ENCODE measurements at places on chromosomes 1 and 21.
A peak's percentile ranks its signal among the peaks of the same experiment; 100 is the strongest.

DNA sequence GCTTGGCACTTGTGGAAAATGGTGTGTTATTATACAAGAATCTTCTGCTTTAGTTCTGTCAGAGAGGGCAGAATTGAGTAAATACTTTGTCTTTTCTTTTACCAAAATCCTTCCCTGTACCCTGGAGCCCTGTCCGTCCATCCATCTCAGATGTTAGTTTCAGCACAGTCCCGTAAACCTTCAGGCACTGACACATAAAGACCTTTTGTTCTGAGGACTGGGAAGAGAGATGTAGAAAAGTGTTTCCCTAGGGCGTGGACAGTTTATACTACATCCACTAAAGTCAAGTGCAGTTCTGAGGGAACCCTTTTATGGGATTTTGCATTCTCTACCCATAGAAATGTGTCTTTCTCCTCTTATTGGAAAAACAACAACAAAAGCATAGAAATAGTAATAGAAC is 162.4 kb downstream of the PDE4B start:
- DNase-seq: no peak

DNA sequence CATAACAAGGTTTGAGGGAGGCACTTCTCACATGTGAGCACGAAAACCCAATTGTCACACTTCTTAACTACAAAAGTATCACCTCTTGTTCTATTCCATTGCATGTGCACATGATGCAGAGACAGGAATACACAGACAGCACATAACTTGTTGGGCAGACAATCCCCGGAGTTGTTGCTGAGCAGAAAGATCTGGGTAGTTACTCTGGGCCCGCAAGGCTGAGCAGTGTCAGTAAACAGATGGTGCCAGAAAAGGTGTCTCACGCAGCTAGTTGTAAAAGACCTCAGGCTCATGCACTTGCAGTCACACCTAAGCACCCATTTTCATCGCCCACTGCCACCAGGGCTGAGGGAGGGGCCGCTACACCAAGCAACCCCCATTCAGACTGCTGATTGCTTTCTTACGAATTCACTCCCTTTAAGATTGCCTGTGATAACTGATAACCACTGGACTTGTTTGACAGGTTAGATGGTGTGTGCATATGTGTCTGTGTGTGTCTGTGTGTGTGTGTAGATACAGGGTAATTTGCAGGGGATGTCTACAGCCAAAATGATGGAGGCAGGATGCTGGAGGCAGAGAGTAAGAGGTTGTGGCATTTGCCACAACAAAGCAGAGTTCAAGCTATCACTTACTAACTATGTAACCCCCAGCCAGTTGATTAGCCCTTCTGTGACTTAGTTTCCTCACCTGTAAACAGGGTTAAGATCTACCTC is 4.2 kb downstream of the LGR6 start:
- no peak for DNase-seq

DNA sequence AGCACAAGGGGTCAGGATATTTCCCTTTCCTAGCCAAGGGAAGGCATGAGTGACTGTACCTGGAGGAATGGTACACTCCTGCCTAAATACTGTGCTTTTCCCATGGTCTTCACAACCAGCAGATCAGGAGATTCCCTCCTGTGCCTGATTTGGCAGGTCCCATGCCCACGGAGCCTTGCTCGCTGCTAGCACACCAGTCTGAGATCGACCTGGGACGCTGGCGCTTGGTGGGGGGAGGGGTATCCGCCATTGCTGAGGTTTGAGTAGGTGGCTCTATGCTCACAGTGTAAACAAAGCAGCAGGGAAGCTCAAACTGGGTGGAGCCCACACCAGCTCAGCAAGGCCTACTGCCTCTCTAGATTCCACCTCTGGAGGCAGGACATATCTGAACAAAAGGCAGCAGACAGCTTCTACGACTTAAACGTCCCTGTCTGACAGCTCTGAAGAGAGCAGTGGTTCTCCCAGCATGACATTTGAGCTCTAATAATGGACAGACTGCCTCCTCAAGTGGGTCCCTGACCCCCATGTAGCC is 486.0 kb upstream of the CHRM3 start:
- no peak for DNase-seq

DNA sequence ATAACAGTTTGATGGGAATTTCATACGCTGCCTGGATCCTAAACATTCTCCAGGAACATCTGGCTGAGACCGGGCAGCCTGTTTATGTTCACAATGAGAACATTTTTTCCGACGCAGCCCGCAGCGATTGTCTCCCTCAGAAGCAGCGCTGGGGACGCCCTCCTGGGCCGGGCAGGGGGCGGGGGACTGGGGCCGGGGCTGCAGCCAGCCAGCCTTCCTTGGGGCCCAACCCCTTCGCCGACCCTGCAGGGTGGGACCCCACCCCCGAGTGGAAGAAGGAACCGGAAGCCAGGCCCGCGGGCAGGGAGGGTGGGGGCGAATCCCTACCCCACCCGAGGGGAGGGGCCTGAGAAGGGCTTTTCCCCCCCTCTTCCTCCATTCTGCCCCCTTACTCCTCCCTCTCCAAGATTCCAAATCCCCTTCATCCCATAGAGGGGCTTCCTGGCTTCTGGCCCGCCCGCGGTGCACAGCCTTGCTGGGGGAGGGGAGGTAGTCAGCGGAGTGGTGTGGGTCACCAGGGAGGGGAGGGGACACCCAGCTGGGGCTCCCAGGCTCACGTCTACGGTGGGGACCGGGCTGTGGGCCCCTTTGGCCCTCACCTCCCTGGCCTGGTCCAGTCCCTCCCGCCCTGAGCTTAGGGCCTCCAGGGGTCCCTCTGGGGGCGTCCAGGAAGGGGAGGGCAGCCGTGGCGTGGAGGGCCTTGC is 60.6 kb downstream of the WNT9A start:
- peak; percentile 31 for DNase-seq

DNA sequence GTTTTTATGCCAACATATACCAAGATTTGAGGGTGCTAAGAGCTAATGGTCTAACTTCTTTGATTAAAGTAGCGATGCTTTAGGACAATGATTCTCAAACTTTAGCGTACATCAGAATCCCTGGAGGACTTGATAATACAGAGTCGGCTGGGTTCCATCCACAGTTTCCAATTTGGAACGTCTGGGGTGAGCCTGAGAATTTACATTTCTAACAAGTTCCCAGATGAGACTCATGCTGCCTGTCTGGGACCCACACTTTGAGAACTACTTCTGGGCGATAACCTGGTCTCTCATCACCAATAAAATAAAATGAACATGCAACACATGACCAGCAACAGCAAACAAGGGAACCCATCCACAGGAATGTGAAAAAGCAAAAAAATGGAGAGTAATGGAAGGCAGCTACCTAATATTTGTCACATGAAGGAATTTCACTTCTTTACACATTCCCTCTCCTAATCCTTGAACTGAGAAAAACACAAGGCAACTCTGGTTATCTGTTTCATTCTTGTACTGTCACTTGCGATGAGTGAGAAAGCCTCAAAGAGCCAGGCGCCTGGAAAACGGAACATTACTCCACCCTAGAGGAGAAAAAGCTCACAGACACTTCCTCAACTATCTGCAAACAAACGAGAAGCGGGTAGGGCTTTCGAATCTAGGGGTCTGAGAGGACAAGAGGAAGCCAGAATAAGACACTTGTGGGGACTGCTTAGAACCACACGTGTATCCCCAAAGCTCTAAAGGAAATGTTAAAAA is 14.0 kb downstream of the HSF2BP start:
- peak; percentile 67 for DNase-seq

DNA sequence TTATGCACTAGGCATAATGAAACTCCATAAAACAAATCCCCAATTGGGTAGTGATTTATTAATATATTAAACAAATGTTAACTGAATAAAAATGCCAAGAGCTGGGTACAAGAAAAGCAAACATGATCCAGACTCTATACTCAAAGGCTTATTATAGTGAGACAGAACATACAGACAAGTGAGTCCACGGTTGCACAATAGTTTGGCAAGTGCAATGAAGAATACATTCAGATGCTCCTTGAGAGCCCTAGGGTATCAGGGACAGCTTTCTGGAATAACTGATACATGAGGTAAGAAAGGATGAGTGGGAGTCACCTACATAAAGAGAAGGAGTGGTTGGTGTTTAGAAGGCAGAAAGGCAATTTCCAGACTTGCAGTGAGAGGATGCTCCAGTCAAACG is 85.1 kb downstream of the VAV3 start:
- DNase-seq: no peak

DNA sequence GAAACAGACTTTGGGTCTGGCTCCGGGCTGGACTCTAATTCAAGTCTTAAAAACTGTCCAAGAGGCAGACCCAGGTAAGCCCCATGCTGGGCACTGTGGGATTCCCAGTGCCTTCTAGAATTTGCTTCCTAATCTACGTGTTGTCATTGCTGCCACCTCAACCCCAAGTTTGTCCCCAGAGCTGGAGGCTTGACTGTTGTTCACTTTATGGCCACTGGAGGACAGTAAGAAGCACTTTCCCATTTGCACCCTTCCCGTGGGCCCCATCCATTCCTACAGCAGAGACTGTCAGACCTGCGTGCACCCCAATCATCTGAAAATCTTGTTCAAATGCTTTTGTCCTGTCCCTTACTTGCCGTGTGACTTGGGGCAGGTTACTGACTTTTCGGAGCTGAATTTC is 29.4 kb upstream of the VASH2 start:
- no peak for DNase-seq

DNA sequence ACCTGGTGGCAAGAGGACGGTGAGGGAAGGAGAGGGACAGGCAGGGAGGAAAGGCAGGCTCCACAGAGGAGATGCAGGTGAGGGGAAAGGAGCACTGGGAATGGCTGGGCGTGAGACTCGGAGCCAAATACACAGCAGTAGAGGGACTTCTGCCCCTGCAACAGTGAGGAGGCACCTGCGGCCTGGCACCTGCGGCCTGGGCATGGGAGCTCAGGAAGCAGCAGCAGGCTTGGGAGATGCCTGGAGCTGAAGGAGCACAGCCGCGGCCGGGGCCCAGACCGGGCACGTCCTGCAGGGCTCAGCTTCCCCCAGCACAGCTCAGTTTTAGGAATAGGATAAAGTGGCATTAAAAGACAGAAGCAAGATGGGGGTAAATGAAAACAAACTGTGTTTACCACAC is 20.9 kb upstream of the TSPEAR start:
- no peak for DNase-seq

DNA sequence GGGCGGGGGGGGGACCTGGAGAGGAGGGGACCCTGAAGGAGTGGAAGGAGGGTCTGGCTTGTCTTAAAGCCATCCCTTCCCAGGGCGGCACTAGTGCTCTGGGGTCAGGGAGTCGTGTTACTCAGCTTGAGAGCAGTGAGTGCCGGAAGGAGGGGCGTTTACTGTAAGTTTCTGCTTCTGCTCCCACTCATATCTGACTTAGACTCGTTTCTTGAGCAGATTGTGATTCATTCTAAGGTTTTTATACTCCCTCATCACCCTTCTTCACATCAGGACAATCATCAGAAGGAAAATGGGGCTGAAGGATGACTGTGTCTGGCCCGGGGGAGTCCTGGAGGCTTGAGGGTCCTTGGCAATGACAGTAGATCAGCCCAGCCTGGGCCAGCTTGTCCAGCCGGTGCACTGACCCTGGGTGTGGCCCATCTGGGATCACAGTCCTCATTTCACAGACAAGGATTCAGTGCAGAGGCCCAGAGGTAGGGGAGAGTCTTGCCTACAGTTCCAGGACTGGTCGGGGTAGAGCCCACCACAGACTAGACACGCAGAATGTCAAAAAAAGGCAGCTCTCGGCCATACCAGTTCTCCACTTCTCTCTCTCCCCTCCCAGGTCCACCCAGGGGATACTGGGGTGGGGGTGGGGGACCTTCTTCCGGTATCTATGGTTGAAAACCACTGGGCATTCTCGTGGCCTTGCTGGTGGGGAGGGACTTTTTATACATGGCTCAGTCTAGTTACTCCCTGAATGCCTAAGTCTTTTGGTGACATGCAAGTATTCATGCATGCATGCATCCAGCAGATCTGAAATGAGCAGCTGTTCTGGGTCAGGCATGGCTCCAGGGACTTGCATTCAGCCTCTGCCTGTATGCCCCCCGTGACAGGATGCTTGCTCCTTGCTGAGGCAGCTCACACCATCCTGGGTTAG is 5.1 kb downstream of the TNFRSF8 start:
- DNase-seq: peak; percentile 79

GRCh38 chr1:113557187-113557586 is 166.9 kb downstream of the MAGI3 start:
- DNase-seq: no peak

DNA sequence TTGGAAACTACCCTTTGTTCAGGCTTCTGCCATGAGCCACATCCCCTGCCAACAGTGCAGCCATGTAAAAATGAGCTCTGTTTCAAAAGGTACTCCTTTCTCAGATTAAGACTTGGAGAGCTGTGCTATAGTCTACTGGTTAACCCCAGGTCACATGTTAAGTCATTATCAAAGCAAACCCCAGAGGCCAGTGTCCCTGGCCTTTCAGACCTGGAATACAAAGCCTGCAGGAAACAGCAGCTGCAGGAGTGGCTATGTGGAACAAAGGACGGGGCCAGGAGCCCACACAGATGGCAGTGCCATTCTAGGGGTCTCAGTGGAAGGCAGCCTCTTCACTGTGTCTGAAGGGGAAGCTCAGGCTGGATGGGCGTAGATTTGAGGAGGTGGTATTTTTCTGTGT is 6.7 kb downstream of the ZNF496 start:
- DNase-seq: no peak

GRCh38 chr1:4675454-4676186 is 21.2 kb downstream of the AJAP1 start:
- DNase-seq: no peak

DNA sequence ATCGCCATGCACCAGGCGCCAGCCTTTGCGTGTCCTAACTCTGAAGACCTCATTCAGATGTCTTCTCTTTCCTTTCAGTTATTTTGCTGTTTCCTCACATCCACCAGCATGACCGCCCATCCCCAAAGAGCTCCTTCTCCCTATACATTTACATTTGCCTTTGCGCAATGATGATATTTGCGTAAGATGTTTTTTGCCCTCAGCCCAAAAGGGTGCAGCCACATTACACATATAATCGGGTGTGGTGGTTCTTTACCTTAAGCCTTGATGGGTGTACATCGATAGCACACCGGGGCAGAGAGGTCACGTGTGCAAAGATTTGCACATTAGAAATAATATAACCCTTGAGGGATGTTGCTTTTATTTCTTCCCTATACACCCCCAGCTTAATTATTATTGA is 192.8 kb downstream of the HUNK start:
- DNase-seq: no peak

DNA sequence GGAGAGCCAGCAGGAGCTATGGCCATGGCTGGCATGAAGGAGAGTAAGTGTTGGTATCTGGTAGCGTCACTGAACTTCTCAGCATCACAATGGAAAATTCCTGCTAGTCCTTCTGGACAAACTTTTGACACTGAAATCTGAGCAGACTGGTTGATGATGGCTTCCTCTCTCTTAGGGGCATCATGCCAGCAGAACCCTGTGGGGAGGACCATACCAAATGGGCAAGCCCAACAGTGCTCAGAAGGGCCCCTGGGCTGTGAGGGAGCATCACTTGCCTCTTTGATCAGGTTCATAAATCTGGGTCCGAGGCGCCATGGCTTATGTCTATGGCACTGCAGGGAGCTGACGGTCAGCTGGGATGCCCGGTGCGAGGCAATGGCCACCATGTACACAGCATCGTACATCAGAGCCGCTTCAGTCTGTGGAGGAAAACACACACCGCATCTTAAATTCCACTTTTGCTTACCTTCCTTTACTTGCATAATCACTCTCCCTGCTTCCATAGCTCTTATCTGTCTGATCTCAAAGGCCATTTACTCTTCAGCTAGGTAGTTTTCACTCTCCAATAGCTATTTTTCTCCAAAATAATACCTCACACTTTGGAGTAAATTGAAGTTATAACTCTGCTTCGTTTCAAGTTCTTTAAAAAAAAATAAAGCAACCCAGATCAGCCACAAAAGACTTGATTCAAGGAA is 297.1 kb downstream of the GRIK1 start:
- DNase-seq: no peak
